Esophagus mucosa (tissue), 1 donor: ENCODE measurements at places on chromosomes 12 and 14.

GRCh38 chr12:130827432-130827831 lies 11.6 kb downstream of the STX2 start:
- ATAC-seq, result no peak

DNA sequence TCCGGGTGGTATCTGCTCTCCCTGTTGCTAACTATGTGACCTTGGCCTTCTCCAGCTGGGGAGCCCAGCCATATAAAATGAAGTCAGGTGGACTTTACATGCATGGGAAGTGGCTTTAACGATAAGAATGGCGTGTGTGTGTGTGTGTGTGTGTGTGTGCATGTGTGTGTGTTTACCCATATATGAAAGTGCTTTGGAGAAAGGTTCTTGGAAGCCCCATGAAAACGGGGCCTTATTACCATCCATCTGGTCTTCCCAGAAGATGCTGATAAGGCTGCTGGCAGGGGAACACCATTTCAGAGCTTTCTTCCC lies 94.8 kb downstream of the LRRC74A start:
- no peak for ATAC-seq

GRCh38 chr14:95452176-95452892 lies 64.1 kb downstream of the SYNE3 start:
- no peak for ATAC-seq

DNA sequence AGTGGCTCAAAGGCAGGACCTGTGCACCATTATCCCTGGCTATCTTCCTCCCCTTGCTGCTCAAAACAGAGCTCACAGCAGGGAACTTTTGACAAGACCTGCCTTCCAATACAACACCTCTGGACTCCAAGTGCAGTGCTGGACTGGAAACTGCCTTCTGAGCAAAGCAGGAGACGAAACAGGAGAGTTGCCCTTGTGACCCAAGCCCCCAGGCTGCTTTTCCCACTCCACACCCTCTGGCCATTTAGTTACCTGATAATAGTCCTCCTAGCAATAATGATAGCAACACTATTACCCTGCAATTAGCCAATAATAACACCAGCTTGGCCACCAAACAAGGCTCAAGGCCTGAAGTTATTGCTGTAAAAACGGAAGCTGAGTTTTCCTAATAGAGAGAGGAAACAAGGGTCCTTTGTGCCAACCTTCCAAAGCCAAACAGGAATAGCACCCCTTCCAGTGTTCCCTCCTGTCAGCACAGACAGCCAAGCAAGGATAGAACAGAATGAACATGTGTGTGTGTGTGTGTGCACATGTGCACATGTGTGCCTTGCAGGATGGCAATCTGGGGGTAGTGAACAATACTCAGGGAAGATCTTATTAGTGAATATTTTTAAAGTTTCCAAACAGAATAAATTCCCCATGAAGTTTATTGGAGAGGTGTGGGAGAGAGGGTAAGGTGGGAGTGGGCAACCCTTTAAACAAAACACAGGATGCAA lies 9.2 kb upstream of the KRT73 start:
- no peak for ATAC-seq

GRCh38 chr12:51335931-51336330 lies 10.5 kb downstream of the CELA1 start:
- no peak for ATAC-seq

- no peak for ATAC-seq
Observed at GRCh38 chr12:69204191-69204590, 35.2 kb upstream of the CPSF6 start.

DNA sequence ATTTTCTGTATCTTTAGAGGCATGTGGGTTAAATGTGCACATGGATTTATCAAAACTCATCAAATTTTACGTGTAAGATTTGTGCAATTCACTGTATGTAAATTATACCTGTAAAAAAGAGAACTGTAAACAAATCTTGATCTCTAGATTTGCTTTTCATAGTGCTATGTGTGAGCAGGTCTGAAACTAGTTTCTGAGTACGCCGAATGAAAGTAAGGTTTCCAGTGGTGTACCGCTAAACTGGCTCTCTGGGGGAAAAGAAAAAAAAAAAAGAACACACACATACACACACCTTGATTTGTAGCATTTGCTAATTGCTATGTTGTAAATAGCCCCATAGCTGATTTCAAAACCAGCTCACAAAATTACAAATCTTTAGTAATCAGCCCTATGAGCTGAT lies 8.6 kb upstream of the SLC41A2 start:
- ATAC-seq, result no peak
